ENCODE measurements at places on chromosomes 1 and 21.

DNA sequence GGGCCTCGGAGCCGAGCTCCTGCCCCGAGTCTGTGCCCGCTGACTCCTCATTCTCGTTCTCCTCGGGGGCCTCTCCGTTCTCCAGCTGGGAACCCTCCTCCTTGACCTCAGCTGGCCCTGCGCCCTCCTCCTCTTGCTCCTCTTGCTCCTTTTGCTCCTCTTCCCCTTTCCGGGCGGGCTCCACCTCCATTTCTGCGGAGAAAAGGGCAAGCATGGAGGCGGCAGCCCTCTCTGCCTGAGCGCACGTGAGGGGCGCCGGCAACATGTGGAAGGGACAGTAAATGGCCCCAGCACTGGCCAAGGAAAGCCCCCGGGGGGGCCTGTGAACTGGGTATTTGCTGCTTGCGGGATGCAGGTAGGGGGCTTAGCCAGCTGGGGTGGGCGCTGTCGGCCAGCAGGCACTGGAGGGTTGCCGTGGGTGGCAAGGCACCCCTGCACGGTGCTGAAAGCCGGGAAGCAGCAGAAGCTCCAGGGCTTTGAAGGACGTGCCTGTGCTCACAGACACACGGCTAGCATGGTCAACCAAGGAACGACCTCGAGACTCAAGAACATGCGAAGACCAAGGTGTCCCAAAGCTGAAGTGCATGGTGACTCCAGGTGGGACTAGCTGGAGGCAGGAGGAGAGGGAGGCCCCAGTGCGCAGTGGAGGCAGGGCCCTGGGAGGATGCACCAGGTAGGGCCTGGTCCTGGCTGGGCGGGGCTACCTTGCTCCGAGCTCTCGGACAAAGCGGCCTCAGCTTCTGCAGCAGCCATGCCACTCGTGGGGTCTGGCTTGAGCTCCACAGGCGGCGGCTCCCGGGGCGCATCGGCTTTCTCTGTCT lies 30.7 kb downstream of the ZBTB17 start:
- DNase-seq, result no peak
- peaks cover 35% of the 10 kb centered on the region for H3K4me1 ChIP-seq
- H3K36me3 ChIP-seq, result peaks cover 40% of the 10 kb centered on the region
- no peak overlapping the region for H3K4me3 ChIP-seq
- H3K27ac ChIP-seq, result no peak overlapping the region

GRCh38 chr1:42851420-42851819 lies 5.0 kb downstream of the ZNF691 start:
- H3K36me3 ChIP-seq, result peaks cover 47% of the 10 kb centered on the region
- no peak overlapping the region for H3K4me3 ChIP-seq
- no peak for DNase-seq
- H3K4me1 ChIP-seq, result peaks cover 23% of the 10 kb centered on the region

GRCh38 chr1:226702318-226702956 lies 36.6 kb downstream of the ITPKB start:
- peaks cover 40% of the 10 kb centered on the region for H3K36me3 ChIP-seq
- no peak for DNase-seq
- peak overlapping the region; percentile 82 for H3K4me3 ChIP-seq
- H3K27ac ChIP-seq, result peak overlapping the region; percentile 92

- no peak for DNase-seq
- no peak overlapping the region for H3K27ac ChIP-seq
- H3K36me3 ChIP-seq, result no peaks in the 10 kb centered on the region
- no peaks in the 10 kb centered on the region for H3K27me3 ChIP-seq
- H3K4me1 ChIP-seq, result no peaks in the 10 kb centered on the region
Measured at GRCh38 chr1:118396279-118396678, 211.3 kb upstream of the SPAG17 start.

DNA sequence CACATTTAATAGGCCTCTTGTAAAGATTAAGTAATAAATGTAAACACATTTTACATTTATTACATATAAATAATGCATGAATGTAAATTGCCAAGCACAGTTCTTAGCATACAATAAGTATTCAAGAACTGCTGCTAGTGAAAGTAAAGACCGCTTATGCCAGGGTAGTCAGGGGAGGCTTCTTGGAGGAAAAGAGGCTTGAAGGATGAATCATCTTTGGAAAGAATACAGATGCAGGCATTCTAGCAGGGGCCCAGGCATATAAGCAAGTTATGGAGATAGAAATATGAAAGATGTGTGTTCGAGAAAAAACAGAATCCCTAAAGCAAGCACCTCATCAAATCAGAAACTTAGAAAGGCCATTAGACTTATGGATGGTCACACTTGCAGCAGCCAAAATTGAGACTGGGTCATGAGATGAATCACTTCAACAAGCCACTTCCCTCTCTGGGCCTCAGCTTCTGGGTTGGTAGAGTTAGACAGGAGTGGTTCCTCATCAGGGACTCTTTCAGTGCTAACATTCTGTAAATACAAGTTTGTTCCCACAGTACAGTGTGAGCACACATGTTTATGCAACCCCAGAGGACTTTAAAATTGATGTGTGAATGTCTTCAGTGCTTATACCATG lies 79.8 kb upstream of the ROR1 start:
- no peak for DNase-seq
- H3K4me3 ChIP-seq, result no peak overlapping the region
- H3K27ac ChIP-seq, result no peak overlapping the region
- H3K36me3 ChIP-seq, result no peaks in the 10 kb centered on the region
- no peaks in the 10 kb centered on the region for H3K27me3 ChIP-seq
- peaks cover 2% of the 10 kb centered on the region for H3K4me1 ChIP-seq

- no peaks in the 10 kb centered on the region for H3K36me3 ChIP-seq
- no peak for DNase-seq
- no peaks in the 10 kb centered on the region for H3K4me1 ChIP-seq
- no peak overlapping the region for H3K4me3 ChIP-seq
- no peak overlapping the region for H3K27ac ChIP-seq
Measured at GRCh38 chr21:15254111-15254510, 189.3 kb upstream of the NRIP1 start.

DNA sequence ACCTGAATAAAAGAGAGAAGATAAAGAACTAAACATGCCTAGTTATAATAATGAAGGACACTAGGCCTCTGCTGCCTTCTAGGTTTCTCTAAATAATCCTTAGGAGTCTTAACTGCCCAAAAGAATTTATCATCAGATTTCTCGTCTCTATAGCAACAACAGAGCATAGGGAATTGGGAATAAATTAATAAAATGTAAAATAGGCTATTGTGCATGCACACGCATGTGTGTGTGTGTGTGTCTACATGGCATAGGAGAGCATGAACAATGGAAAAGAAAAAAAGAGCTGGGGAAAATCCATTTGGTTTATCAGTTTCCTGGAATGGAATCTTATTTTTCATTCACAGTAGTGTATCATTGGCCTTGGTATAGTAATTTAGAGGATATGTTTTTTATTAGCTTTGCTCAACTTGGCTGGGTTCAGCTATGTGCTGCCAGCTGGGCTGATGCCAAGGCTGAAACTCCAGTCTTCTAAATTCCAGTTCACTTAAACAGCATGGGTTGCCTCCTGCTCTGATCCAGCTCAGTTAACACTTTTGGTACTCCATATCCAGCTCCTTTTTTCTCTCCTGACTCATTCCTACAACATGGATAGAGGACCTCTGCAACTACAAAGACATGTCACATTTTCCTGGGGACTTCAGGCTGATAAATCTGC lies 80.6 kb upstream of the SLFNL1 start:
- no peak overlapping the region for H3K27ac ChIP-seq
- H3K4me1 ChIP-seq, result peaks cover 3% of the 10 kb centered on the region
- peaks cover 7% of the 10 kb centered on the region for H3K36me3 ChIP-seq
- H3K27me3 ChIP-seq, result no peaks in the 10 kb centered on the region
- H3K4me3 ChIP-seq, result no peak overlapping the region

DNA sequence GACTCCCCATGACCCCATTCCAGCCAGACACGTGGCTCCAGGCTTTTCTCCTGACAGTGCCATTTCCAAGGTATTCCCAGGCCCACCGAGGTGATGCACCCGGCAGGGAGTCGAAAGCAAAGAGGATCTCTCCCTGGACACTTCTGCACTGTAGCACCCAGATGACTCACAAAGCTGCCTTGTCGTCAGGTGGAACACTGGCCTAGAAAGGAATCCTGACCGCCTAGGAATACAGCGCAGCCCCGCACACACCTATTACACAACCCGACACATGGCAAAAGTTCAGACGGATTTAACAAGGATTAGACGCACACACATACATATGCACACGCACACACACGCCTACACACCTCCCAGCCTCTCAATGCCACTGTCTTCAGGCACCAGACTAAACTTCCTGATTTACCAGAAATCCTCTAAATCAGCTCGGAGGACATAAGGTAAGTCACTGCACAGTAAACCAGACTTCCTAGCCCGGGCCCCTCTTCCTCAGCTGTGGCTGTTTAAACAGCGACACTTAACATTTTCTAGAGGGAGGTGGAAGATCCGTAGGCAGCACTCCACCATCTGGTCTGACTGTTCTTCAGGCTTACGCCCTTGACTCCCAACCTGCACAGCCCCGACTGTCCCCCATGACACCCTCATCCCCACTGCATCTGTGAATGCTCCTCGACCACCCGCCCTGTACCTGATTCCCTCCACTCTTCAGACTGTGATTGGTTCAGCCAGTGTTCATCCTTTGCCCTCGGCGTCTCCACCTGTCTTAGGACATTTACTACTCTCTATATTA lies 12.7 kb downstream of the FAM89A start:
- no peak overlapping the region for H3K27ac ChIP-seq
- H3K4me3 ChIP-seq, result no peak overlapping the region
- DNase-seq, result no peak
- no peaks in the 10 kb centered on the region for H3K27me3 ChIP-seq
- H3K4me1 ChIP-seq, result peaks cover 15% of the 10 kb centered on the region

GRCh38 chr1:26784023-26784871 lies 3.5 kb upstream of the PIGV start:
- H3K4me3 ChIP-seq, result no peak overlapping the region
- H3K27me3 ChIP-seq, result peaks cover 5% of the 10 kb centered on the region
- peak overlapping the region; percentile 46 for H3K27ac ChIP-seq
- peaks cover 45% of the 10 kb centered on the region for H3K4me1 ChIP-seq

- no peak overlapping the region for H3K4me3 ChIP-seq
- H3K27me3 ChIP-seq, result peaks cover 4% of the 10 kb centered on the region
- H3K4me1 ChIP-seq, result peaks cover 3% of the 10 kb centered on the region
Measured at GRCh38 chr1:61120998-61121397, 38.6 kb downstream of the NFIA start.

- no peak overlapping the region for H3K4me3 ChIP-seq
- peaks cover 11% of the 10 kb centered on the region for H3K4me1 ChIP-seq
- H3K27me3 ChIP-seq, result no peaks in the 10 kb centered on the region
- peaks cover 1% of the 10 kb centered on the region for H3K36me3 ChIP-seq
Measured at GRCh38 chr1:199272628-199273086, 633.8 kb downstream of the PTPRC start.

DNA sequence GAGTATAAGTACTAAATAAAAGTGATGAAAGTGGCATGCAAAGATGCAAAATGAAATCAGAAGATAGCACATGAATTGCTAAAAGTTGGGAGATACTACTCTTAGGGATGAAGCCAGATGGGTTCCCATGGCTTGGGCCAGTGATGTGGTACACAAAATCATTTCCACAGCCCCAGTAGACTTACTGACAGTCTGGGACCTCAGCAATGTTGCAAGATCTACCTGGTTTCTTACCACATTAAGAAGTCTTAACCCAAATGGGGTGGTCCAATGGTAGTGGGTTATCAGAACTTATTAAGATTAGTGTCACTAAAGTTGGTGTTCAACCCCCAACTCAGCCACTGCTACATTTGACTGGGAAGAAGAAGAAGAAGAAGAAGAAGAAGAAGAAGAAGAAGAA lies 227.7 kb upstream of the IRF2BP2 start:
- H3K4me3 ChIP-seq, result no peak overlapping the region
- peak overlapping the region; percentile 16 for H3K27ac ChIP-seq
- peaks cover 39% of the 10 kb centered on the region for H3K4me1 ChIP-seq
- H3K27me3 ChIP-seq, result no peaks in the 10 kb centered on the region
- peaks cover 4% of the 10 kb centered on the region for H3K36me3 ChIP-seq
- DNase-seq, result no peak

DNA sequence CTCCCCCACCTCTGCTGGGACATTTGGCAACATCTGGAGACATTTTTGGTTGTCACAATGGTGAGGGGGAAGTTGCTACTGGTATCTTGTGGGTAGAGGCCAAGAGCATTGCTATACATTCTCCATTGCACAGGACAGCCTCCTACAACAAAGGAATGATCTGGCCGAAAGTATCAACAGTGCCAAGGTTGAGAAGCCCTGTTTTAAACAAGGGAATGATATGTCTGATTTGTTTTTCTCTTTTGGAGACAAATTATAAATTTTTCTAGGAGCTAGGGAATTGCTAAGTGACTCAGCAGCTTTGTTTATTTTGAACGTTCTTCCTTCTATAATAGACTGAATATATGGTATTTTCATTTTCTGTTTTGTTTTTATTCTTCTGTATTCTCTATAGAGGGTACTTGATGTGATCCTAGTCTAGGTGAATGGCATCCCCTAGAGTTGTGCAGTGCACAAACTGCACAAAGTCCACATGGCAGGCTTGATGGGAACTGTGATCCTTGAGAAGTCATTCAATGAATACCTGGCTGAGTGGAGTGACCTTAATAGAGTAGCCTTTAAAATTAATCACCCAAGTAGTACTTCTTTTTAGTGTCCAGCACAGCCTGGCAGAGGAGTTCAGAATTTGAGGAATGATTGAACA lies 288.6 kb upstream of the USP24 start:
- no peaks in the 10 kb centered on the region for H3K36me3 ChIP-seq
- H3K27ac ChIP-seq, result no peak overlapping the region
- no peaks in the 10 kb centered on the region for H3K4me1 ChIP-seq
- peaks cover 17% of the 10 kb centered on the region for H3K27me3 ChIP-seq
- no peak for DNase-seq
- H3K4me3 ChIP-seq, result no peak overlapping the region

GRCh38 chr1:174990382-174990999 lies 9.3 kb upstream of the CACYBP start:
- H3K27ac ChIP-seq, result peak overlapping the region; percentile 79
- no peak for DNase-seq
- no peaks in the 10 kb centered on the region for H3K27me3 ChIP-seq

DNA sequence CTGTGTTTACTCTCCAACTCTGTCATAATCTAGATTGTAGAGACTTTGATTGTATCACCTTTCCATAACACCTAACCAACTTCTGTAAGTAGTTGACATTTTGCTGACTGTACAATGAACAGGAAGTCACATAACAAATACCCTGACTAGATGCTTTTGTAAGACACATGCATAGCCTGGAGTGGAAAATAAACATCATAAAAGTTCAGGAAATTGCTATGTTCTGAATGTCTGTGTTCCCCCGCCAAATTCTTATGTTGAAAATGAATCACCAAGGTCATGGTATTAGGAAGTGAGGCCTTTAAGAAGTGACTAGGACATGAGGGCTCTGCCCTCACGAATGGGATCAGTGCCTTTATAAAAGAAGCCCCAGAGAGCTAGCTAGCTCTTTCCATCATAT lies 40.4 kb upstream of the ZSWIM5 start:
- H3K27ac ChIP-seq, result peak overlapping the region; percentile 79
- H3K27me3 ChIP-seq, result peaks cover 9% of the 10 kb centered on the region
- peaks cover 8% of the 10 kb centered on the region for H3K4me1 ChIP-seq
- H3K4me3 ChIP-seq, result no peak overlapping the region
- DNase-seq, result no peak

Data from activated naive CD8-positive, alpha-beta T cell treated with anti-CD3 and anti-CD28 coated beads for 36 hours (primary cell).